ENCODE measurements at places on chromosomes 4 and X.

DNA sequence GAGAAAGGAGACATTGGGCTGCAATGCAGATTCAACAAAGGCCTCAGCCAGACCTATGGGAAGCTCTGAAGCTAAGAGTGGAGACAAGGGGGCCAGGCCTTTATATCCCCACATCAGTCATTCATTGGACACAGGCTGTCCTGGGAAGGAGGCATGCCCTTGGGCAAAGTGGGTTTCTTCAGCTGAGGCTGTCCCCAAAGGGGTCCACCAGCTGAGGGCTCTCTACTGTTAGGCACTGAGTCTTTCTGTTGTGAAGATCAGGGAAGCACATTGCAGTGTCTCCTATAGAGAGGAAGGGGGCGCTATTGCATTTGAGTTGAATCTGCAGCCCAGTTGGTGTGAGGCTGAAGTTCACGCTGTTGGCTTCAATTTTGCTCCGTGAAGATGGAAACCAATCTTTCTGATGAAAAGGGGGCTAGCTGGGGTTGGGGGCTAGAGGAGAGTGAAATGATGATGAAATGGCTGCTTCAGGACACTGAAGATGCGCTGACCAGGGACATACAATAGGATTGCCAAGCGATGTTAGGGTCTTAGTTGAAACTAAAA, 48.0 kb downstream of the SLC25A5 start:
- no peak for DNase-seq

DNA sequence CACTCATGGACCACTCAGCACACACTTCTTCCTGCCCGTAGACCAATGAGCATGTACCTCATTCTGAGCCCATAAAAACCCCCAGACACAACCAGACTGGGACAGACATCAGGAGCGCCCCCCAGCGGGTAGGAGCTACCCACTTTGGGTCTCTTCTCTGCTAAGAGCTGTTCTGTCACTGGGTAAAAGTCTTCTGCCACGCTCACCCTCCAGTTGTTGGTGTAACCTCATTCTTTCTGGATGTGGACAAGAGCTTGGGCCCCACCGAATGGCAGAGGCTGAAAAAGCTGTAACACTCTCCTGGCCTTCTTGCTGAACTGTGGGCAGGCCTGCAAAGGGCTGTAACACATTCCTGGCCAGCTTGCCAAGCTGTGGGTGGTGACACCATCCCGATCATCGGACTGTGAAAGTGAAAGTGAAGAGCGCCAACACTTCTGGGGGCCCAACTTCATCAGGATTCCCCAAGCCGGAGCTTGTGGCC, 137.6 kb downstream of the TECRL start:
- no peak for DNase-seq

GRCh38 chrX:47643926-47644325, 6.4 kb downstream of the ELK1 start:
- DNase-seq, result no peak

GRCh38 chrX:107683124-107683895, 55.0 kb downstream of the PRPS1 start:
- DNase-seq, result no peak

- no peak for DNase-seq
Observed at GRCh38 chrX:19549838-19550237, 34.5 kb upstream of the MAP3K15 start.

GRCh38 chr4:176879380-176880116, 86.8 kb upstream of the VEGFC start:
- no peak for DNase-seq

GRCh38 chr4:47746122-47746521, 91.7 kb downstream of the CORIN start:
- no peak for DNase-seq

DNA sequence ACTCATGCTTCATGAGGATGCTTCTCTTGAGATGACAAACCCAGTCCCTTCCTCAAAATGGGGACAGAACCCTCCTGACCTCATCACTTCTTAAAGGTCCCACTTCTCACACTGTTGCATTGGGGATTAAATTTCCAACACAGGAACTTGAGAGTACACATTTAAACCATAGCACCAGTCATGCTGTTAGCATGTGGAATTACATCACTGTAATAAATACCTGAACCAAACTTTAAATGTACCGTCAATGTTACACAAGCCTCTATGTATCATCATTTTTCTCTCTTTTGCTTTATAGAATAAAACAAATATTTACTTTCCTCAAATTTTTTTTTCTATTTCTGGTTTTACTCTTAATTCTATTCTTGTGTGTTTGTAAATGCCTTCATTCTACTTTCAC, 448.2 kb downstream of the CCSER1 start:
- no peak for DNase-seq

DNA sequence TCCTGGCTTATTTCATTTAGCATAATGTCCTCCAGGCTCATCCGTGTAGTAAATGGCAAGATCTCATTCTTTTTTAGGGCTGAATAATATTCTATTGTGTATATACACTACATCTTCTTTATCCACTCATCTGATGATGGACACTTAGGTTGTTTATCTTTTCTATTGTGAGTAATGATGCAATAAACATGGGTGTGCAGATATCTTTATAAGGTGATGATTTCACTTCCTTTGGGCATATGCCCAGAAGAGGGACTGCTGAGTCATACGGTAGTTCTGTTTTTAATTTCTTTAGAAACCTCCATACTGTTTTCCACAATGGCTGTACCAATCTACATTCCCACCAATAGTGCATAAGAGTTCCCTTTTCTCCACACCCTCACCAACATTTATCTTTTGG, 317.6 kb upstream of the CNKSR2 start:
- DNase-seq, result no peak

GRCh38 chrX:127571834-127572233, 480.4 kb downstream of the ACTRT1 start:
- DNase-seq, result no peak

- DNase-seq, result no peak
Observed at GRCh38 chrX:133364865-133365264, 50.4 kb downstream of the GPC4 start.

DNA sequence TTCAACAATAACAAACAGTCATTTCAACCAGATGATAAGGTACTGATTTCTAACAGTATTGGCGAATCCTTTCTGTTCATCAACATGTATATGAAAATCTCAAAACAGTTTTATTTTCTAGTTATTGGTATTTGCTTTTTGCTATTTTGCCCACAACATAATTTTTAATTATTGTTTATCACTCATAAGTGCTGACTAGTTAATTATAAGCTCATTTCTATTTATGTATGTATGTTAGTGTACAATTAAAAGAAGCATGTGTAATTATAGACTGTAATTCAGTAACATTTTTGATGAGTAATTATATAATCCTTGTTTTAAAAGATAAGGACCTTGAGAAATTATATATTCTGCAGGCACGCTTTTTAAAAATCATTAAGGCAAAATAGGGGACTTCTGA, 67.2 kb upstream of the NPNT start:
- no peak for DNase-seq

- peak; percentile 5 for DNase-seq
Observed at GRCh38 chrX:73855546-73855945, 292.5 kb downstream of the CHIC1 start.

- DNase-seq, result no peak
Observed at GRCh38 chr4:57287687-57288604, 177.8 kb upstream of the IGFBP7 start.

DNA sequence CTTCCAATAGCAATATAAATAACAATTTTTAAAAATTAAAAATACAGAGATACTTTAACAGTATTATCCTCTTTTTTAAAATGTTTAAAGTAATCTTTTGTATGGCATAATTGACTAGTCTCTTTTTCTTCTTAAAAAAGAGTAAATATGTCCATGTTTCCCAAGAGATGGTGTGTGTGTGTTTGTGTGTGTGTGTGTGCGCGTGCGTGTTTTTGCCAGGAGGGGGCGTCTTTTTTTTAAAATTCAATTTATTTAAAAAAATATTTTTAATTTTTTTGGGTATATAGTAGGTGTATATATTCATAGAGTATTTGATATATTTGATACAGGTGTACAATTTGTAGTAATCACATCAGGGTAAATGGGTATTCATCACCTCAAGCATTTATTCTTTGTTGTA, 1073.7 kb downstream of the PCDH7 start:
- DNase-seq, result no peak

- DNase-seq, result no peak
Observed at GRCh38 chr4:41572956-41573355, 35.0 kb downstream of the LIMCH1 start.

GRCh38 chrX:94662689-94663088, 988.7 kb downstream of the FAM133A start:
- DNase-seq, result no peak

DNA sequence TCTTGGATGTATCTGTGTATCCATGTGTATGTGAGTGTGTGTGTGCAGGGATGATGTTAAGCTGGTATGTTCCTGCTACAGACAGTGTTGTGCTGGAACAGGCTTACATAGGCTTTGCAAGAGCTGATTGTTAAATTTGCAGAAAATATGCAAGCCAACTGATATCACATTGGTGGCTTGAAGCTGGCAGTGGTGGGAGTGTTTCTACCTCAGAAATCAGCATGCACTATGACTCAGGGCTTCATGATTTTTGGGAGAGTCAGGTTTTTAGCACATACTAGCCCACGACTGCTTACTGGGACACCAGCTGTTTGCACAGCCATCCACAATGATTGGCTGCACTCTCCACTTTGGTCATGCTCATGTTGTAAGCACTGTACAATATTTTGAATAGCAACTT, 261.8 kb downstream of the DHX15 start:
- DNase-seq, result no peak

- no peak for DNase-seq
Observed at GRCh38 chr4:36230534-36230933, 13.8 kb downstream of the ARAP2 start.

DNA sequence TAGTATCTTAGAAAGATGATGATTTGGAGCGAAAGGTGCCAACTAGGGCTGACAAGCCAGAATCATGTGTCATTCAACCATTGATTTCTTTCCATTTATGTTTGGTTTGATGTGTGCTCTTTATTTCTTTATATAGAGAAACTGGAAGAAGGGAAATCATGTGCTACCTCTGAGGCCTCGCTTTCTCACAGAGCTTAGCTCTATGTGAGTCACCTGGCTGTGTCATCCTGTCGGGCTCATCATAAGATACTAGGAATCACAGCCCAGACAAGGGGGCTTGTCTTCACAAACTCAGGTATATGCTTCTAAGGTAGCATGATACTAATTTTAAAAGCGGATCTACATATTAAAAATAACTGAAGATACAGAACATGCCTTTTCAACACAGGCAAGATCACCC, 81.7 kb upstream of the GPM6B start:
- no peak for DNase-seq

DNA sequence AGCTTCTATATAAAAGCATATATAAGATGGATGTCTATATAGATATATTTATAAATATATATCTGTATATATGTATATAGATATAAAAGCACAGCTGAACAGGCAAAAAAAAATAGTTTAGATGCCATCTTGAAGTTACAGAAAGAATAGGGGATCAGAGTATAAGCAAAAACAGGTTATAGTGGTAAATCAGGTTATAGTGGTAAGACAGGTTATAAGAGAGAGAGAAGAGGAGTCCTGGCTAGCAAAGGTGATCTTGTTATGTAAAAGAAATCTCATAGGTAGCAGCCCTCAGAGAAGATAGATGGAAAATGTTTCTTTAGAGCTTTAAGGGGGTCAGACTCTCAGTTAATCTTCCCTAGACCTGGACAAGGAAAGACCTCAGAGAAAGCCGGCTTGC, 1263.1 kb downstream of the PCDH7 start:
- DNase-seq, result no peak

DNA sequence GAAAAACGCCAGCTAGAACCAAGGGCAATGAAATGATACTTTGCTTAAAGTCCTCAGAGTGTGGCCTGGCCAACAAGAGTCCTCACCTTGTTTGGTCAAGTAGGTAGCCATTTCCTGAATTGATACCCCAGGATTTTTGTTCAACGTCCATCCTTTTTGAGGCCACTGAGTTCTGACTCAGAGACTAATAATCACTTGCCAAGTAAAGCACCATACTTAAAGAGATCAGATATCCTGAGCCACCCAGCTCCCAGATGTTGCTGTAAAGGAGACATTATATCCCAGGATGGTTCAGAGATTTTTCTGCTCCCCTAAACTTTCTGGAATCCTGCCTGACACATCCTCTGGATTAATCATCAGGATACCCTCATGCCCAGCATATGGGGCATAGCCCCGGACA, 190.9 kb downstream of the RAP1GDS1 start:
- DNase-seq, result no peak

DNA sequence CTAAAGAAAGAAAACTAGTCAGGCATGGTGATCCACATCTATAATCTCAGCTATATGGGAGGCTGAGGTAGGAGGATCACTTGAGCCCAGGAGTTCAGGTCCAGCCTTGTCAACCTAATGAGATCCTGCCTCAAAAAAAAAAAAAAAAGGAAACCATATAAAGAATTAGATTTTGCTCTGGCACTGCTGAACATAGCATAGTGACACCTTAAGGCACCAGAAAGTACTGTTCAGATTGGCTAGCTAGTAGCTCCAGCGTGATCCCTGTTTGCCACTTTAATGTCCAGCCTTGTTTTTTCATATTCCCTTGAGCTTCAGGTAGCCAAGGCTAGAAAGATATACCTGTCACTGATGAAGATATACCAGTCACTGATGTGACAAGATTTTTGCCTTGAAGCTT, 34.1 kb downstream of the EXOC1 start:
- DNase-seq, result no peak

DNA sequence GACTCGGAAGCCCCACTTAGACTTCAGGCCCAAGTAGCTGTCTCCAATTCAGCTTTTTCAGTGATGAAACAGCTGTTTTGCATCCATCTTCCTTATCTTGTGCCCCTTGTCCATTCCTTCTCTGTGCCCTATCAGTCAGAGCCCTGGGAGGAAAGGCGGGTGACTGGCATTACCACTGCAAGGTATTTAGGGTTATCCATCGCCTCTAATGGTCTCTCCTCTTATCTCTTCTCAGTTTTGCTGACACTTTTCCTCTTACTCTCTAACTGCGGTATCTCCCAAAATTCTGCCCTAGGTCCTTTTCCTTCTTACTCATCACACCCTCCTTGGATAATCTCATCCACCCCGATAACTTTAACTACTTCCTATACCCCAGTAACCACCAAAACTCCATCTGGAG, 13.7 kb downstream of the GAB3 start:
- no peak for DNase-seq

DNA sequence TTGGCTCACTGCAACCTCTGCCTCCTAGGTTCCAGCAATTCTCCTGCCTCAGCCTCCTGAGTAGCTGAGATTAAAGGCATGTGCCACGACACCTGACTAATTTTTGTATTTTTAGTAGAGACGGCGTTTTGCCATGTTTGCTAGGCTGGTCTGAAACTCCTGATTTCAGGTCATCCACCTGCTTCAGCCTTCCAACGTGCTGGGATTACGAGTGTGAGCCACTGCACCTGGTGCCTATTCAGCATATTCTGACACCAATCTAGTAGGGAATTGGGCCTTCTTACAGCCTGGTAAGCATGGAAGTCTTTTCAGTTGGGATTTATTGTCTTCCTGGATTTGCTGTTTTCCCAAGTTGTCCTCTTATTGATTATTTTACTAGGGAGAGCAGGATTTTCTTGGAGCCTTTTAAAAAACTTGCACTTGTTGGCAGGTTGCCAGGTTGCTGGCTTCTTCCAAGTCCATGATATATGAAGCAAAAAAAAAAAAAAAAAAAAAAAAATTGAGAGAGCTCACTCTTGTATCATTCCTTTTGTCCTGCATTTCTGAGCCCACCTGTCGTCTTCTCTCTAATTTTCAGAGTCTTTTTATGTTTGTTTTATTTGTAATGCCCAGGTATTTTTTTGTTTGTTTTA, 43.7 kb downstream of the TMPRSS11E start:
- no peak for DNase-seq
